ENCODE measurements at places on chromosomes 7 and 10. TPM values are rescaled to one million over a fixed set of nuclear protein-coding genes. Genes with fewer than 3 reads are reported as not detected.

TMEM178B gene
- under 0.01 TPM for total RNA-seq

POLR3A gene
- 17.9 TPM for total RNA-seq

HABP2 gene
- total RNA-seq = not detected

CTAGE15 gene
- not detected for total RNA-seq

OPN4 gene
- not detected for total RNA-seq

OR2A7 gene
- total RNA-seq = 0.33 TPM

HOXA7 gene
- not detected for total RNA-seq

SPDYE2B gene
- not detected for total RNA-seq

ATAD1 gene
- 47.4 TPM for total RNA-seq

AKR1D1 gene
- not detected for total RNA-seq

SPDYE5 gene
- total RNA-seq = not detected

ELN gene
- 7.8 TPM for total RNA-seq

OR6B1 gene
- total RNA-seq = not detected

All from smooth muscle cell of trachea (primary cell).